Amniotic epithelial cell (primary cell): ENCODE measurements at places on chromosomes 13 and 19.

- no peak for DNase-seq
Measured at GRCh38 chr19:32540621-32541020, 40.4 kb upstream of the PDCD5 start.

GRCh38 chr13:49371943-49372613, 71.8 kb downstream of the CAB39L start:
- DNase-seq = peak; percentile 44

- DNase-seq = no peak
Measured at GRCh38 chr19:51096473-51097165, 11.6 kb downstream of the CTU1 start.

DNA sequence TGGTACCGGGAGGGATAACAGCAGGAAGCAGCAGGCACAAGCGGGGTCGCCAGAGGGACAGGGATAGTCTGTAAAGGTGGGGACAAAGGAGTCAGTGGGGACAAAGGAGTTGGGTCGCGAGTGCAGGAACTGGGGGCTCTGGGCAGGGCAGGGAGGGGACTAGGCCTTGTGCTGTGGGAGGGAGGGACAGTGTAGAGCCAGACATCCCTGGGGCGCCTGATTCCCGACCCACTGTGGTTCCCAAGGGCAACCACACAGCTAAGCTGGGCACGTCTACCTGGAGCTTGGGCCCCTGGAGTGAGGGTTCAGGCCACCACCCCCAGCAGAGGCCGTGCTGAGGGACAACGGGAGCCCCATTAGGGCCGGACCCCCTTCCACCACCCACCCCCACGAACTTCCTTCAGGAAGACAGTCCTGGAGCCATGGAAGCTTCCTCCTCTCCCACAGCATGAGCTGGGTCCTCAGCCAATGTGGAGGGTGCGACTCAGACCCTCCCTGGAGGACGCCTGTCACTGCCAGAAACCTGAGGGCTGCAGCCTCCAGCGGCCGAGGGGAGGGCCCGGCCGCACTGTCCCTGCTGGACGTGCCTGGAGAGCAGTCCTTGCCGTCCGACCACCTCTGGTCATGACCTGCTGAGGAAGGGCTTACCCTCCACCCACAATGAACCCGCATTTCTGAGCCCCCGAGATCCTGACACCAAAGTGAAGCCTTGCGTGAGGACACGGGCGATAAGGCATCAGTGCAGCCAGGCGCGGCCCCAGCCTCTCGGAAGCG, 77.9 kb downstream of the SPACA7 start:
- DNase-seq = no peak

- peak; percentile 2 for DNase-seq
Measured at GRCh38 chr19:23098988-23099387, 17.8 kb upstream of the ZNF730 start.

- DNase-seq = peak; percentile 76
Measured at GRCh38 chr13:75153834-75154233, 328.1 kb downstream of the TBC1D4 start.

DNA sequence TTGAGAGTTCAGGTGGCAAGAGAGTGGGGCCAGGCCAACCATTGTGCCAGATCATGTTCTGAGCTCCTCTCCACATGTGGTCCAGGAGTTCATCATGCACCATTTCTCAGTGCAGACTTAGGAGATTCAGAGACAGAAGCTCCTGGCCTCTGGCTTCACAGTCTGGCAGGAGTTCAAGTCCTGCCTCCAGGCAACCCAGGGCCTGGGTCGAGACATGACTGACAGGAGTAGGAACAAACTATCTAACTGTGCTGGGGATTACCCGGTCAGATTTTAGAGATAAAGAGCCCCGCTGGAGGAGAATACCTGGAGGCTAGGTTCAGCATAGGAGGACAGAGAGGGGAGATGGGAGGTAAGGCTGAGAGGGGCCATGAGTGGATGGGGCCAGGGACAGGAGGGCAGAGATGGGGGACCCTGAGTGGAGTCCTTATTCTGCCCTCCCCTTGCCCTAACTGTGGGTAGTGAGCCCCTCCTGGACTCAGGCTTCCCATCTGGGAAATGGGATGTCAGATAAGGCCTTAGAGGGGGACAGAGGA, 906 bp upstream of the CYP4F11 start:
- DNase-seq = no peak

GRCh38 chr13:97322740-97323342, 100.7 kb downstream of the MBNL2 start:
- peak; percentile 31 for DNase-seq

DNA sequence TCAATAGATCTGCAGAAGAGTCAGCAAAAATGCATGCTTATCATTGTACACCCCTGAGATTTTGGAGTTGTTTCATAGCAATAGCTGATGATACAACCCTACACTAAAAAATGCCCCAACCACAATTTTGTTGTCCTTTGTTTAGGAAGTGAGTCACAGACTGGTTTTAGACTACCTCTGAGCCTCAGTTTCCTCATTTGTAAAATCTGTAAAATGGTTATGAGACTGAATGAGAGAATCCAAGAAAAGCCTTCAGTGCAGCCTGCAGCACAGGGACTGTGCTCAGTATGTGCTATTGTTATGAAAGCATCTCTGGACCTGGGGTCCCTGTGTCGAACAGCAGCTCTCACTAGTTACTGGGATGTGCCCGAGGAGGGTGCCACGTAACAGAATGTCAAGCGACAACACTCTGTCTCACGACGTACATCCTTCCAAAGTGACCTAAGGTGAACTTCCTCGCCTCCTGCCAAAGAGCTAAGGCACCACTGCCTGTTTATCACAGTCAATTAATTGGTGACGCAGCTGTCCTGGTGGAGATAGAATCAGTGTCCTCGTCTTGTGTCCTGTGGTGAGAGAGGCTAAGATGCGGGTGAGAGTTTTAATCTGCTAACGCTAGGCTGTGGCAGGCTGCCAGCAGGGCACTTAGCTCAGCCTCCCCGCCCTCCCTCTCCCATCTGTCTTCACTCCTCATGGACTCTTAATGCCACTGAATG, 18.1 kb downstream of the DHRS12 start:
- DNase-seq = peak; percentile 48

DNA sequence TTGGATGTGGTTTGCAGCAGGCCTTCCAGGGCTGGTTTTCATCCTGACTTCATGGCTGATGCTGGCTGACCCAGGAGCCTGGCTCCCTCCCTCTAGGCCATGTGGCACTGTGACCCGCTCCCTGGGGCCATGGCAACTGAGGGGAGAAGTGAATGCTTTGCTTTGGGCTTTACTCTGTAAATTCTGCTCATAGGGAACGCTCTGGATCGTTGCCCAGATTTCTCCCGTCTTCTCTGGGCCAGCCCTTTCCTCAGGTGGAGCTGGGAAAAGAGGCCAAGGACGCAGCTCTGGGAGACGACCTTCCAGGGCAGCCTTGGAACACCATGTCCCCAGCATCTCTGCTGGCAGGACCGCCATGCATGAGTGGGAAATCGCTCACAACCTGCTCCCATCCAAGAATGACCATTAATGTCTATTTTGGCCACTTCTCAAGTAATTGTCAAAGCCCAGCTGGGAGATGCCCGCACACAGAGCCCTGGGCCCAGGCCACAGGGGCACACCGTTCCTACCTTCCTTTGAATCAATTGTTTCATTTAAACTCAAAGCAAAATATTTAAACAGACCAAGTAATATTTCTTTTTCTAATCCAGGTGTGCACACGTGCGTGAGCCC, 321.8 kb downstream of the TEX29 start:
- no peak for DNase-seq

DNA sequence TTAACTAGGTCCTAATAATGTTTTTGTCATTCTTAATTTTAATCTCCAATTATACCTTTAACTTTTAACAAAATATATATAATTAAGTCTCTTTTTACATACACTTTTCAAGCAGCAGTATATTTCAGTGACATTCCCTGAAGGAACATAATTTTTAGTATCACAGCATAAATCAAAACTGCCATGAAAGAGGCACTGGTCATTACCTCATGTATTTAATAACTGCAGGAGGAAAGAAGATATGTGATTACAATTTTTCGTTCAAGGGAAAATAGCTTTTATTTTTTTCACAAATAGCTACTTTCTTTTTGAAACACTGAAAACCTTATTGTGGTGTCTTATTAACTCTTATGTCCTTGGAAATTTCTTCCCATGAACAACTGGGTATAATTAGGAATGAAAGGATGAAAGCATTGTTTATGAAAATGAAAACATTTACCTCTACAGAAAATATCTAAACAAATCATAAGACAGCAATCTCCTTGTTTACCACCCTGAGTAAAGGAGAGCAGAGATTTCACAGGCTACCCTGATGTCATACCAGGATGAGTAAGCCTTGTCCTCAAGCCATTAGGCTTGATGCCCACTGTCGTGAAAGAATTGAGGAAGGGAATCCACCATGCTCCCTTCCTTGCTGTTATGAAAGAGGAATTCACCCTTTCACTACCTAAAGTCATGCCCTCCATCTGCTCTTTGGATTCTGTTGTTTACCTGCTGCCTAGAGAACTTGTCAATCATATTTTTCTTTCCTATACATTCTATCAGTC, 877.2 kb upstream of the PCDH20 start:
- peak; percentile 5 for DNase-seq

DNA sequence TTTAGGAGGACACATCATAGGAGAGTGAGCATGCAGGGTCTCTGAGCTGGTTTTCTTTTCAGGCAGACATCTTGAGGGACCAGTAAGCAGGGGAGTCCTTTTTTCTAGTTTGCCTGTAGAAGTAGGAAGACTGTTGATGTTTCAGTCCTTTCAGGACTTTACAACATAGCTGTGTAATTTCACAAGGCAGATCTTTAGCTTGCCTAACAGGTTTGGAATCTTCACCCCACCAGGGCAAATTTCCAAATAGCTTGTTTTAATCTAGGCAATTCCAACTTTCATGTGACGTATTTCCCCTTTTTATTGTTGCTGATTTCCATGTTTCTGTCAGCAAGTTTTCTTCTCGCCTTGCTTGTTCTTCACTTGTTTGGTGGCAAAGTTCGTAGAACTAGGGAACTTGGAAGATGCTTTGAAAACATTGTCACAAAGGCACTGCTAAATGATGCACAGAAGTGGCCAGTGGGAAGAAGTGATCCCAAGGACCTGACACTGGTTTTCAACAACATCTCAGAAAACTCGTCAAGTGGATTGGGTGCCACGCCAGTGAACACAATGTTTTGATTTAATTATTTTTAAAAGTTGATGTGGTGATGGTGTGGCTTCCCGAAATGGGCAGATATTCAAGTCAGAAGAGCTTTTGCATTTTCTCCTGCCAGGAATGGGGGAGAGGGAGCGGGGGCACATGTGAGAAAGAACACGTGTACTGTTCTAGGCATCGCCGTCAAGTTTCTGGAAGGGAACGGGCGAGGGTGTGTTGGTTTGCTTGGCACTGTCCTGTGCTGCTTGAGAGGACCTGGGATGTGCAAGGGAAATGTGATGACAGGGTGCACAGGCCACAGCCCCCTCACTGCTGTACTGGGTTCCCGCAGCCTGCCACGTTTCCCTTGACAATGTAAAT, 418.6 kb downstream of the OXGR1 start:
- DNase-seq = peak; percentile 69
